Dermis blood vessel endothelial cell (primary cell): ENCODE measurements at places on chromosomes 5 and 9. TPM values are rescaled to one million over a fixed set of nuclear protein-coding genes. Genes with fewer than 3 reads are reported as not detected.

PCDHB15 gene
- total RNA-seq, result 0.65 and 1.0 TPM in 2 replicates

CFAP77 gene
- 0.05 and 0.34 TPM in 2 replicates for total RNA-seq

PCDHGB6 gene
- total RNA-seq, result 2.9 and 3.7 TPM in 2 replicates

CTNND2 gene
- total RNA-seq, result not detected in 2 replicates

HSD17B3 gene
- total RNA-seq, result not detected in 2 replicates

SHISAL2B gene
- total RNA-seq, result not detected in 2 replicates

ACER2 gene
- total RNA-seq, result 10.7 and 15.7 TPM in 2 replicates

ANXA1 gene
- total RNA-seq, result 798 and 1,016 TPM in 2 replicates

ZNF483 gene
- 1.8 and 3.2 TPM in 2 replicates for total RNA-seq

LMX1B gene
- total RNA-seq, result not detected in 2 replicates
